ENCODE measurements at places on chromosomes 6 and 20.

GRCh38 chr6:43875849-43876572, 106.0 kb downstream of the VEGFA start:
- no peak for DNase-seq

- DNase-seq: no peak
These were observed 96.6 kb downstream of the TMEM242 start for GRCh38 chr6:157226761-157227160.

GRCh38 chr6:15171026-15171425, 74.8 kb upstream of the JARID2 start:
- no peak for DNase-seq

DNA sequence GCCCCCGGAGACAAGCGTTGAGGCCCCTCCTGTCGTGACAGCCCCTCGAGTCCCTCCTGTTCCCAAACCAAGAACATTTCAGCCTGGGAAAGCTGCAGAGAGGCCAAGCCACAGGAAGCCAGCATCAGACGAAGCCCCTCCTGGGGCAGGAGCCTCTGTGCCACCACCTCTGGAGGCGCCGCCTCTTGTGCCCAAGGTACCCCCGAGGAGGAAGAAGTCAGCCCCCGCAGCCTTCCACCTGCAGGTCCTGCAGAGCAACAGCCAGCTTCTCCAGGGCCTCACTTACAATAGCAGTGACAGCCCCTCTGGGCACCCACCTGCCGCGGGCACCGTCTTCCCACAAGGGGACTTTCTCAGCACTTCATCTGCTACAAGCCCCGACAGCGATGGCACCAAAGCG, 72.4 kb downstream of the SERAC1 start:
- DNase-seq: no peak

DNA sequence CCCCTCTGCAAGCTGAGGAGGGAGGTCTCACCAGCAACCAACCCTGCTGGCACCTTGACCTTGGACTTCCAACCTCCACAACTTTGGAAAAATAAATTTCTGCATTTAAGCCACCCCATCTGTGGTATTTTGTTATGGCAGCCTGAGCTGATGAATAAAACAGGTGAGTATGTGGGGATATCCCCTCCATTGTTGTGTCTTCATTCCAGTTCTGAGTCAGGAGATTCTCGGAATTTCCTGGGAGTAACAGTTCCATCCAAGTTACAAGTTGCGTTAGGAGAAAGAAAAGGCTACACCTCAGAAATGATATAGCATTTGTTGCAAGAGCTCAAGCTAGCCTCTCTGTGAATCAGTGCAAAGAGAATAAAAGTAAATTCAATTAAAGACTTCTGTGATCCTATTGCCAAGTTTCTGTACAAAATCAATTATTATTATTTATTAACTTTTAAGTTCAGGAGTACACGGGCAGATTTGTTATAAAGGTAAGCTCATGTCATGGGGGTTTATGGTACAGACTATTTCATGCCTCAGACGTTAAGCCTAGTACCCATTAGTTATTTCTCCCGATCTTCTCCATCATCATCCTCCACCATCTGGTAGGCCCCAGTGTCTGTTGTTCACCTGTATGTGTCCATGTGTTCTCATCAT, 153.0 kb downstream of the NKAIN2 start:
- no peak for DNase-seq

DNA sequence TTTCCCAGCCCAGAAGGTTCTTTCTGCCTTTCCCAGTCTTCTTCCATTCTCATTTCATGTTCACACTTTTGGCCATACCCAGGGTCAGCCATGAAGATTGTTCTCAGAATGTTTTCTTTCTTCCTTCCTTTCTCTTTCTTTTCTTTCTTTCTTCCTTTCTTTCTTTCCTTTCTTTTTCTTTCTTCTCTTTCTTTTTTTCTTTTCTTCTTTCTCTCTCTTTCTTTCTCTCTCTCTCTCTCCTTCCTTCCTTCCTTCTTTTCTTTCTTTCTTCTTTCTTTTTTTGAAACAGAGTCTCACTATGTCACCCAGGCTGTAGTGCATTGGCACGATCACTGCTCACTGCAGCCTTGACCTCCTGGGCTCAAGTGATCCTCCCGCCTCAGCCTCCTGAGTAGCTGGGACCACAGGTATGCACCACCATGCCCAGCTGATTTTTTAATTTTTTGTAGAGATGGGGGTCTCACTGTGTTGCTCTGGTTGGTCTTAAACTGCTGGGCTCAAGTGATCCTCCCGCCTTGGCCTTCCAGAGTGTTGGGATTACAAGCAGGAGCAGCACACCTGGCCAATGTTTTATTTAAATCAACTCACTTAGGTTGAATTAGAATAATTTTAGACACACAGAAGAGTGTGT, 13.1 kb upstream of the FAM110A start:
- DNase-seq: no peak

GRCh38 chr6:124551711-124552233, 410.5 kb upstream of the RNF217 start:
- DNase-seq: no peak

- DNase-seq: no peak
These were observed 257.4 kb downstream of the MAFB start for GRCh38 chr20:40431611-40432010.

DNA sequence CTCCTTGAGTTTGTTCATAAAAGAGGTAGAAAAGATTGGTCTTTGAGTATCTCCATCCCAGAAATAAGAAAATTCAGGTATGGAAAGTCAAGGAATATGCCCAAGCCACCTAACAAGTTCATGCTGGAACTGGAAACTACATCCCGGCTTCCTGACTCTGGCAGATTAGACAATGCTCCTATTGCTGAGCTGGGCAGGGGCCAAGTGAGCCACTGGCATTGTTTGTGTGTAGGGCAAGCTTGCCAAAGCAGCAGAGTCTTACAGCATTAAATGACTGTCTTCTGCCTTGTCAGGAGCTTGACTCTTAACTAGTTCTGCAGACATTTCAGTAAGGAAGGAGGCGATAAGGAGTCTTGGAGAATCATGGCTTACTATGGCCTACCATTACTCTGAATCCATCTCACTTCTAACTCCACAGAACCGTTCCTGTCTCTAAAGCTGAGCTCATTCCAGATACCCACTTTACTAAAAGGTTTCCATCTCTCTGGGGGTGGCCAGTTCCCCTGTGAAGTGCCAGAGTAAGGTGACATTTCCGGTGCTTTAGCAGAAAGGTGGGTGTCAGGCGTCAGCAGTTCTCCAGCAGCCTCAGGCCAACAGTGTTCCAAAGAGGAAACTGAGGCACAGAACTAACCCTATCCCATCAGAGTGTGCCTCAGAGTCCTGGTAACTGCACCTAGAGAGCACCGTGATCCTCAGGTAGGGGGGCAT, 30.1 kb downstream of the PRDM1 start:
- DNase-seq: no peak

DNA sequence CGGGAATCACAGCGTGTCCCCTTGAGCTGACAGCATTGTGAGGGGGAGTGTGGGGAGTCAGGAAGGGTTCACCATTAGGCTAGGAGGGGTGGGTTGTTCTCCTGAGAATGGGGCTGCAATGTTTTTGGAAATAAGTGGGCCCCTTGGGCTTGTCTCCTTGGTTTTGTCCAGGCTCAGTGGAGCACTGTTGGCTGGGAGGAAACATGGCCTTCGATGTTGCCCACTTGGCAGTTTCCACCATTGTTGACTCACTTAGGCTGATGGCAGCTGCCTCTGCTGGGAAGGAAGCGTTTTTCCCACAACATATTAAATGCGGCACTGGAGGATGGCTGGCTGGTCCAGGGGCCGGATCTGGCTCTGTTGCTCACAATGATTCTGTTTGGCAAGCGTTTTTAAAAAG, 512.1 kb downstream of the QKI start:
- DNase-seq: no peak

DNA sequence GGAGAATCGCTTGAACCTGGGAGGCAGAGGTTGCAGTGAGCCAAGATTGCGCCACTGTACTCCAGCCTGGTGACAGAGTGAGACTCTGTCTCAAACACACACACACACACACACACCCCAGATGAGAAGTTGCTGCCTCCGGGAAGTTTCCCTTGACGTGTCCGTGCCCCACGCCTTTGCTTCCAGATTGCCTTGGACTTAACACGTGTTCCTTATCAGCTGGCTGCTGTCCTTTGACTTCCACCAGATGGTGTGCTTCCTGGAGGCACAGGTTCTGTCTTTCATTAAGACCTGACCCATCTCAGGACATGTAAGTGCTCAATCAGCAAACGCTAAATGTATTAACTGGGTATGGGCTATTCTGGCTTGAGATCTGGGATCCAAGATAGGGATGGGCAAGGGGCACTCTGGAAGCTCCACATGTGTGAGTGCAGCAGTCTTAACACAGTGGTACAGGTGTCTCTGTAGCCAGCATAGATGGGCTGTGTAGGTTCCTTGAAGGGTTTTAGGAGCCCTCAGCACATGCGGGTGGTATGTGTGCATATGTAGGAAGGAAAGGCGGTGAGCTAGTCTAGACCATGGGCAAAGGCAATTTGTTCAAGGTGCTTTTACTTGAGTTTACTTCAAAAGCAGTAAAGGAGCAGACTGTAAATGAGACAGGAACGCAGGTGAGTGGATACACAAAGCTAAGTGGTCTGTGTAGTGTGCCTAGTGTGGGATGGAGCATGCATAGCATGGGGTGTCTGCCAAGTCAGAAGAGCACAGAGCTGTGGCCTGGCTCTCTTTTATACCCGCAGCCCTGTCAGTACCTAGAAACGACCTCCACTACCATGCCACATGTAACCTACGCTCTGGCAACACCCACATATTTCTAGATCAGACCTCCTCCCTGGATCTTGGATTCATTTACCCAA, 11.6 kb downstream of the PIGT start:
- no peak for DNase-seq

- no peak for DNase-seq
These were observed 38.3 kb upstream of the HMGCLL1 start for GRCh38 chr6:55617272-55617671.

GRCh38 chr6:165988302-165988756, 179.3 kb downstream of the TBXT start:
- no peak for DNase-seq

All from left renal pelvis (tissue), 4 donors.